Stimulated activated CD4-positive, alpha-beta T cell treated with anti-CD3 and anti-CD28 coated beads, Interleukin-1b, Interleukin-23, amount 100 ng/mL, for 24 hours (primary cell): ENCODE measurements at places on chromosomes 7 and 10.

DNA sequence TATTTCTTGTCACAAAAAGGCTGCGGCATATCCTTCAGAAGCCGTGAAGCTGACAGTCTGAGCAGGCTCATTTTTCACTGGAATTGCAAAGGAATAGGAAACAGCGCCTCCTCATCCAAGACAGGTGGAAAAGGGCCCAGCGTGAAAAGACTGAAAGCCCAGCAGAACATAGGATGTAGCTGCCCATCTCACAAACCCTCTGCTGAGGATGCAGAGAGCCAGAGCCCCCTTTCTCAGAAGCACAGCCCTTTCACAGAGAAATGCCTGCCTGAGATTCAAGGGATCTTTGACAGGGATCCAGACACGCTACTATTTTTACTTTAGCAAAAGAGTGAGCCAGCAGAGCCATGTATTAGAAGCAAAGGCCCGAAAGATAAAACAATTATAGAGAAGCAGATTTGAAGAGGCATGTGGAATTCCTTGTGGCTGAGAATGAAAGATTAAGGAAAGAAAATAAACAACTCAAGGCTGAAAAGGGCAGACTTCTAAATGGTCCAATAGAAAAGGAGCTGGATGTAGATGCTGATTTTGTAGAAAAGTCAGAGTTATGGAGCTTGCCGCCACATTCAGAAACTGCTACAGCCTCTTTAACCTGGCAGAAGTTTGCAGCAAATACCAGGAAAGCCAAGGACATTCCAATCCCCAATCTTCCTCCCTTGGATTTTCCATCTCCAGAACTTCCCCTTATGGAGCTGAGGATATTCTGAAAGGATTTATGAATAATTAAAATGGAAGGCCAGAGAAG lies 36.9 kb downstream of the GDI2 start:
- no peak for DNase-seq

- no peak for DNase-seq
These were observed at the start of gene ANKRD1 for GRCh38 chr10:90920986-90921666. ANKRD1 (minus strand) TSS chr10:90921087; CDS start chr10:90921027, 60 bp downstream.

GRCh38 chr7:75711656-75712514 lies 26.9 kb downstream of the HIP1 start:
- DNase-seq, result no peak

DNA sequence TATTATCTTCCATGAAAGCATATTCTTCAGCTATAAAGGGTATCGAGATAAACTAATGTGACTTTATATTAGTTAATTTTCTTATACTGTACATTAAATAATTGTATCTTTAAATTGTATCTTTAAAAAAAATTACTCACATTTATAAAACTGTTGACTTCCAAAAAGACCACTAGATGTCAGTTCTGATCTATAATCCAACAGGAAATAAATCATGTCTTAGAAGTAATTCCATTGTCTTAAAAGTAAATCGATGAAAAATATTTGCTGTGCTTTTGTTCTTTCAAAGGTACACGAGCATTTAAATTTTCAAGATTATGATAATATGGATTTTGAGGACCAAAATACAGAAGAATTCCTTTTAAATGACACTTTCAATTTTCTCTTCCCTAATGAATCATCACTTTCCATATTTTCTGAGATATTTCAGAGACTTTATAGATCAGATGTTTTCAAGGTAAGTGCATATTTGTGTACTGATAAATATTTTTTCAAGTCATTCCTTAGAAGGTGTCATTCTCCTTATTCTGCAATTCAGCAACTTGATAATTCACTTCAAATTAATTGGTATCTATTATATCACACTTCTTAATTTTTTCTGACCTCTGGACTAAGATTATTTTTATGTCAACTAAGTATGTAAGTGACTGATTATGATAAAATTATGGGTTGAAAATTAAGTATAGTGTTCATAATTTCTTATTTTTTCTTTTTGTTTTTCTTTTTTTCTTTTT lies 138.5 kb downstream of the CPED1 start:
- no peak for DNase-seq

- DNase-seq, result peak; percentile 28
These were observed 173.6 kb upstream of the IMMP2L start for GRCh38 chr7:111735661-111736551.

DNA sequence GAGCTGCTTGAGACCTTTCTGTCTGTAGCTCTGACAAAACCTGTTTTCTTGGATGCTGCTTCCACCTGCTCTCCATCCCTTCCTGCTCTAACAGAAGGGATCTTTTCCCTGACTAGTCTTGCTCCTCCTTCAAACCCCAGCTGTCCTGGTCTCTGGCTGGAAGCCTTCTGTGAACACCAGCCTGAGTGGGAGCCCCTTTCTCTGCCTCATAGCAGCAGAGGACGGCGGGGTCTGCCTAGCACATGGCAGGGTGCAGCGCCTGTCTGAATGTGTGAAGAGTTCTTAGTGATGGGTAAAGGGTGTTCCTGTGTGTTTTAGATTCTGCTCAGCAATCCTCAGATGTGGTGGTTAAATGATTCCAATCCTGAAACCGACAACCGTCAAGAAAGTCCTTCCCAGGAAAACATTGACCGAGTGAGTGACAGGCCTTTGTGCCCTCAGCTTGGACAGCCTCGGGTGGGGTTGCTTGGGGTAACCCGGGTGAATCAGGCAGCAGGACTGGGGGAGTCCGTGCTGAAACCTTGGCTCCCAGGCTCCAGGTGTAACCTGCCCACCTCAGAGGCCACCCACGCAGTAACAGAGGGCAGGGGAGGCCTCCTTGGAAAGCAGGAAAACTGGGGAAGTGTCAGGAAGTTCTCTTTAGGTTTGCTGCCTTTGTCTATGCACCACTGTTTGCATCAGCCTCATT lies 34.1 kb downstream of the NUB1 start:
- DNase-seq, result no peak
